Stimulated activated CD8-positive, alpha-beta memory T cell treated with anti-CD3 and anti-CD28 coated beads, Interleukin-7, amount 100 ng/mL, for 1 hour (primary cell): ENCODE measurements at places on chromosomes 6 and 20.

DNA sequence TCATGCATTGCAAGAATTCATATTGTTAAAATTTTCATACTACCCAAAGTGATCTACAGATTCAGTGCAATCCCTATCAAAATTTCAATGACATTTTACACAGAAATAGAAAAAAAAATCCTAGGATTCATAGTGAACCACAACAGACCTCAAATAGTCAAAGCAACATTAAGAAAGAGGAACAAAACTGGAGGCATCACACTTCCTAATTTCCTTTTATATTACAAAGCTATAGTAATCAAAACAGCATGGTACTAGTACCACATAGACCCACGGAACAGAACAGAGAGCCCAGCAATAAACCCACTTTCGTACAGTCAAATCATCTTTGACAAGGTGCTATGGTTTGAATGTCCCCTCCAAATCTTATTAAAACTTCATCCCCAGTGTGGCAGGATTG lies 39.7 kb downstream of the NTSR1 start:
- no peak for DNase-seq

DNA sequence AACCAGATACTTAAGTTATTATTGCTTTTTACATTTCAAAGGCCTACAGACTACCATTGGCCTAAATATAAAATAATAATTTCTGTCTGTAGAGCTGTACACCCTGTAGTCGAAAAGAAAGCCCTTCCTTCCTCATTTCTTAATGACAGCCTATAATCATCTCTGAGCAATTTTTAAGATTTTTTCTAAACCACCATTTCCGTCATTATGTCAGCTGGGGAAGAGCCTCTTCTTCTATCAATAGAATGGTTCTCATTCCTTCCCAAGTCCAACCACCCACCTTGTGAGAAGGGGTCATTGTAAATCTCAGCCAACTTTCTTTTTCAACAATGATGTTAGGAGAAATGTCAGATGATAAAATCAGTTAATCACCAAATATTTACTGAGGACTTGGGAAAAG lies 91.8 kb downstream of the PLEKHG1 start:
- DNase-seq, result no peak

- DNase-seq, result no peak
Measured at GRCh38 chr20:33178726-33179125, 10.8 kb downstream of the BPIFA2 start.

DNA sequence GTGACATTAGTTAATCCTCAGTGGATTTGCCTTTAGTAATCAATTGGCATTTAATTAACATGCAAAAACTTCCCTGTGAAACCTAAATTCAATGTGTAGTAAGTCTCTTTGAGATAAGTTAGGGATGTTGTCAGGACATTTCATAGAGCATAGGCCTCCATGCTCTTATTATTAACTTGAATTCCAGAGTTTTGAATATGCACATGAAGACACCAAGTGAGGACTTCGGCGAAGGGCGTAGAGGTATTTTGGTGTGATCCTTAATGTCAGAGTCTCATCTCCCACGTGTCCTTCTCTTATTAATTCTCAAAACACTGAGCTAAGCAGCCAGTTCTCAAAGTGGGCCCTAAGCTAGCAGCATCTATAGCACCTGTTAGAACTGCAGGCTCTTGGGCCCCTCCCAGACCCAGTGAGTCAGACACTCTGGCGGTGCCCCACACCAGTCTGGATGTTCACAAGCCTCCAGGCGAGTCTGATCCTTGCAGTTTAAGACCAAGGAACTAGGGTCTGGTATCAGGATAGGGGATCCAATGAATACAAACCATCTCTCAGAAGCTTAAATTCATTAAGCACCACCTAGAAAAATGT lies 292.1 kb downstream of the QKI start:
- DNase-seq, result no peak

- no peak for DNase-seq
Measured at GRCh38 chr6:125445054-125445453, 143.3 kb upstream of the HDDC2 start.

DNA sequence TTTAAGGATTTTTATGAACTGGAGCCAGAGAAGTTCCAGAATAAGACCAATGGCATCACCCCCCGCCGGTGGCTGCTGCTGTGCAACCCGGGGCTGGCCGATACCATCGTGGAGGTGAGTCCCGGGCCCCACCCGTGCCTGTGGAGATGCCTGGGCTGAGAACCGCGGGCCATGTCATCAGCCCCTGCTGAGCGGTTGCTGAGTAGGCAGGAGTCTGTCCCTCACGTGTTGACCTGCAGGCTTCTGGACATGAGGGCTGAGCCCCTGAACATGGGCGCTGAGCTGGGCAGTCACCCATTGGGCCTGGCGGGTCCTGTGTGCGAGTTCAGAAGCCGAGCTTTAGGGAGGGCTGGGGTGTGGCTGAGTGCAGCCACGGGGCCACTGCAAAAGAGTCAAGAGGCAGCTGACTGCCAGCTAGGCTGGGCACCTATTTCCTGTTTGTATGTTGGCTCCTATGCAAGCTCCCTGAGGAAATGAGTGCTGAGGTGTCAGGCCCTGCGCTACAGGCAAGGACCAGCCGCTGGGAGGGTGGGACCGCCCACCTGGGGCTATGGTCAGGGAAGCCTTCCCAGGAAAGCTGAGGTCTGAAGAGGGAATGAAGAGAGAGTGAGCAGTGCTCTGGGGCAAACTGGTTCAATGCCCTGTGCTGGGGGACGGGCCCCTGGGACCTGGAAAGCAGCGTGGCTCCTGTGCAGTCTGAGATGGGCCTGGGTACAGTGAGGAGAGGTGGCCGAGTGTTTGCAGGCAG lies 34.3 kb downstream of the PYGB start:
- no peak for DNase-seq

GRCh38 chr6:72704979-72705378 lies 83.1 kb downstream of the KCNQ5 start:
- DNase-seq, result no peak

GRCh38 chr20:62496568-62497218 lies 20.9 kb upstream of the GATA5 start:
- DNase-seq, result no peak

- DNase-seq, result no peak
Measured at GRCh38 chr6:15259766-15260098, 13.9 kb downstream of the JARID2 start.

DNA sequence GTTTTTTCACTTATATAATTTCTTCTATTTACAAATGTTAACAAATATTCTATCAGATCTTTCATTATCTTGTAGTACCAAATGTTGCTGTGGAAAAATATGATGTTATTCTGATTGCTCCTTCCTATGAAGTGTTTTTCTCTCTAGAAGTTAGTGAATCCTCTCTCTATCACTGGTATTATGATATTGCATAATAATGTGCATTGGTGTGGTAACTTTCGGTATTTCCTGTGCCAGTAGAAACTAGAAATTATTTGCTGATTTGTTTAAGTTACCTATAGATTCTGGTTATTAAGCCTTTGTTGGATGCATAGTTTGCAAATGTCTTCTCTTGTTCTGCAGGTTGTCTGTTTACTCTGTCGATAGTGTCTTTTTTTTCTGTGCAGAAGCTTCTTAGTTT lies 342.5 kb downstream of the CENPW start:
- DNase-seq, result no peak

DNA sequence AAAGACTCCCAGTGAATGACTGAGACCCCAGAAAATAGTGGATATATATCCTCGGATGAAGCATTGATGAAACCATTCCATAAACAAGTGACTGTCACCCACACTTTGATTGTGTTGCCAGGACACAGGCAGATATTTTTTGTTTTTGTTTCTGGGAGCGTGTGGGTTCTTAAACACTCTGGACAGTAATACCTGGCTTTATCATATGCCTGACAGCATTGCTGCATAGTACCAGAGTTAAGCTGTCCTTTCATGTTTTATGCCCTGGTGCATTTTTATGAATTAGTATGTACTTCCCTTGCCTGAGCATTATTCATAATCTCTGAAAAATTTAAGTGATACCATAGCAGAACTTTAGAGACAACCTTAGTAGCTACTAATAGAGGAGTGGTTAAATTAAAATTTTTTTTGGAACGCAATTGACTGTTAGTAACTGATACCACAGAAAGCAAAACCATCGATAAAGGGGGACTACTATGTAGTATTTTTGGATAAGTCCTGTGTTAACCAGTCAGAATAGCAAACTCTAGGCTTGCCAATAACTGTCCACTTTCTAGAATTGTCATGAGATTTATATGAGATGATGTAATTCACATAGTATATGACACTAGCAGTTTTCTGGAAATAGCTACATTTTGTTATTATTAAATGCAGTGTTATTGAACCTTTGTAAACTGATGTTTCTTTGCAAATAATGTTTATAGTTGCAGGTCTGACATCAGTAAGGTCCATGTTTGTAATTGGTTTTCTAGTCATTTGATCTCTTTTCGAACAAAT lies 30.4 kb downstream of the SENP6 start:
- DNase-seq, result no peak

DNA sequence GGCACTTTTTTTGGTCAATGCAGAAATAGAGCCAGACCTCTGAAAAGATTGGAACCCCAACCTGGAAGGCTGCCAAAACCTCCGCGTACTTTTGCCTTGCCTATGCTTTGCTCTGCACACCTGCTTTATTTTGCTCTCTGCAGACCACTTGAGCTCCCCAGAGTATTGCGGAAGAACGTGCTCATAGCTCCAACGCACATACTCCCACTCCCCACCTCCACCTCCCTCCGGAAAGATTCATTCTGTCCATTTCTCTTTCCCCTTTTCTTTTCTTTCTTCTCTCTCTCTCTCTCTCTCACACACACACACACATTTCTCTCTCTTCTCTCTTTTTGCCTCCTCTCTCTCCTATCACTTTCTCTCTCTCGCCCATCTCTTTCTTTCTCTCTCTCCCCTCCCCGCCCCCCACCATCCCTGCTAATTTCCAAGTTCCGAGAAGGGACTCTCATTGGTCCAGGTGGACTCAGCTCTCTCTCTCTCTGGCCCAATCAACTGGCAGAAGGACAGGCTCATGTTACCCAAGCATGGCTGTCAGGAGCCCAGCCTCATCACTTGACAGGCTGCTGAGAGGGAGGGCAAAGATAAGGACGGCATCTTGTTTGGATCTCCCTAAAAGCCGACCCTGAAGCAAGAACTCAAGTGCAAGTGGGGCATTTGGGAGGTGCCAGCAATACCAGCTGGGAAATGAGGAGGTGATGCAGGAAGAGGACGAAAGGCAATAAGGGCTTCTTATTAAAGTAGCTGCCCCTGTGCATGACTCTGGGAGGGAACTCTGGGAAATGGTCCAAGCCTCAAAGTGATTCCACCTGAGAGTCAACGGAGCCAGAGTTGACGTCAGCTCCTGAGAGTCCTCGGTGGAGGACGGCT lies 246.1 kb downstream of the LY86 start:
- no peak for DNase-seq

- no peak for DNase-seq
Measured at GRCh38 chr6:15073344-15073789, 172.5 kb upstream of the JARID2 start.

DNA sequence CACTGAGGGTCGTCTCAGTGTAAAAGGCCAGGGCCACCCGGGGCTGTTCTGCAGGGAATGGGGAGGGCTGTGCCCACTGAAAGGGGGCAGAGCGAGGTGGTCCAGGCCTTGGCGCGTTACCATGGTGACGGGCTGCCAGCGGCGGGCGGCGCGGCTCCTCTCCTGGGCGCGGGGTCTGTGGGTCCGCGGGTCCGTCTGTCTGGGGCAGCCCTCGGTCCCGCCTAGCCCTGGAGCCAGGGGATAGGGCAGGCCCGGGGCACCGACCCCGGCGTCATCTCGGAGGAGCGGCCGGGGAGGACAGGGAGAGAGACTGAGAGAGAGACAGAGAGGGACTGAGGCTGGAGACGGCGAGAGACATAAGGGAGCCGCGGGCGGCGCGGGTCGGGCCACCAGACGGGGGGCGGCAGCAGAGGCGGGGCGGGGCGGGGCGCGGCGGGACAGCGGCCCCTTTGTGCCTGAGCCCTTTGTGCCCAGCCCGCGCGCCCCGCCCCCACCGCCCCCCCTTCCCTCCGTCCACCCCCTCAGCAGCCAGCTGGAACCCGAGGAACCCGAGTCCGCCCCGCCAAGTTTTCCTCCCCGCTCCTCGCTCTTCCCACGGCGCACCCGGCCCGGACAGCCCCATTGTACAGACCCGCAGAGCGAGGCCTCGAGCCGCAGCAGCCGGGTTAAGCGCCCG lies at the start of gene KIAA1755:
Gene KIAA1755 (minus strand): TSS at position 358 of the 676 bp plus-strand sequence. CDS start 235 bp downstream, at position 123.
- no peak for DNase-seq

DNA sequence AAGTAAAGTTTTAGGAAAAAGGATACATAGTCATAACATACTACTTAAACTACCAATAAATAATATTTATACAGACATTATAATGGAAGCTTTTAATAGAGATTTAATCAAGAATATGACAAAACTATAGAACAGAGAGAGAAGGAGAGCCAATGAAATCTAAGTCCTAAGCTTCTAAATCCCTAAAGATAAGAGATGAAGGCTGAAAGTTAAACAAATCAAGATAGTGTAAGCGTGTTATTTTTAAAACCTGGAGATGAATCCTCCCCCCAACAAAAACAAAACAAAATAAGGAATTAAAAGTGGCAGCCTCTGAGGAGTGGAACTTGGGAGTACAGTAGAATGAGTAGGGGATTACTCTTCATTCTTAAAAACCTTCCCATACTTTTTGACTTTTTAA lies 145.9 kb downstream of the TBC1D32 start:
- DNase-seq, result no peak

DNA sequence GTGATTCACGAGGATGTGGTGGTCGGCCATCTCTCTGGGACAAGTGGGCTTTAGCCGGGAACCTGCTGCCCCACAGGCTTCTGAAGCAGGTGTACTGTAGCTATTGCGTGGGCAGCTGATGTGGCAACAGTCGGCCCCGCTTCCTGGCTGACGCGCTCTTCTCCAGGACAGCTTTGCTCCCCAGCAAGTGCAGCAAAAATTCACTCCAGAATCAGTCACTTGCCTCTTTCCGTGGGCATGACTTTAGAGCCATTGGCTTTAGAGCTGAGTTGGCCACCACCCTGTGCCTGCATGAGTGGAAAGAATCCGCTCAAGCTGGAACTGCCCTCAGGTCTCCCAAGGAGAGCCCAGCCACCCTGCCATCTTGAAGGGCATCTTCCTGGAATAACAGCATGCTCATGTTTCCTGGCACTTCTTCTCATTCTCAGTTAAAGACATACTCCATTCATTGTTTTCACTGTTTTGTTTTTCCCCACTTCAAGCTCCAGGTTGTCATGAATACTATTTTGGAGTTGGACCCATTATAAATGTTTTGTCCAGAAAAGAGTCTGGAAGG lies 178.3 kb downstream of the ZDHHC14 start:
- DNase-seq, result no peak
